ENCODE measurements at places on chromosomes 4 and X.

DNA sequence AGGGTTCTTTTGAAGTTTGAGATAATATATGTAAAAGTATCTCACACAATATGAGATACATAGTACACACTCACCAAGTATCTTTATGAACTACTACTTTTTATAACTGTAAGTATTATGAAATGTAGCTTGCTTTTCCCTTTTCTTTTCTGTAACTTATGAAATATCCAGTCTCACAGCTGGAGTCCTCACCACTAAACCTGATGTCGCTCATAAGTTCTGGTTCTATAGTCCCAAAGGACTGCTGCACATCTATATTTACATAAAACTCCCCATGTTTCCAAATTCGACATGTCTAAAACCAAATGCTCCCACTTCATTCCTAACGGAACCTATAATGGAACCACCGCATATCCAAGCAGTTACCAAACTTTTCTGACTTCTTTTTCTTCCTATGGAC is 186.5 kb upstream of the SLC7A11 start:
- DNase-seq, result no peak

DNA sequence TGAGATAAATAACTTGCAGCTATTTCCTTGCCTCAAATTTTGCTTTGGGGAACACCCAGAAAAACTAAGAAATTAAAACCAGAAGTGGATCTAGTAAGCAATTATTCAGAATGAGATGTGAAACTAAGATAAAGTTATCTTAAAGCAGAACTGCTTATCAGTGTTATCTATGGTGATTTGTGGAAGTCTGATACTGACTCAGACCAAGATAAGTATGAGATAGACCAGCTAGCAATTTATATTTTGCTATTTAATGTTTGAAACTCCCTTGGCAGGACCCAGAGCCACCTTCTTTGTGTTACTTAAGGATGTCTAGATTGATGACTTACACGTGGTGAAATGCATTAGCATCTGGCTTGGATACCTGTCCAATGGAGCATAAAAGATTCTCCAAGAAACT is 368.1 kb downstream of the EPHA5 start:
- DNase-seq, result no peak

DNA sequence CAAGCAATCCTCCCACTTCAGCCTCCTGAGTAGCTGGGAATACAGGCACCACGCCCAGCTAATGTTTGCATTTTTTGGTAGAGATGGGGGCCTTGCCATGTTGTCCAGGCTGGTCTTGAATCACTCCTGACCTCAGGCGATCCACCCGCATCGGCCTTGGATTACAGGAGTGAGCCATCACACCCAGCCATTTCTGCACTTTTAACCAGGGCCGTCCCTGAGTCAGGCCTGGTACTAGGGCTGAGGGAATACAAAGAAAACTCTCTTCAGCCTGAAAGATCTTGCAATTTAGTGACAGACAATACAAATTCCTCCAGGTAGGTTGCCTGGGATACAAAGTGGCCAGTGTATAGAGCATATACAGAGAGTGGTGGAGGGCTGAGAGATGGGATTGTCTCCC is 65.8 kb downstream of the BCOR start:
- DNase-seq, result no peak

DNA sequence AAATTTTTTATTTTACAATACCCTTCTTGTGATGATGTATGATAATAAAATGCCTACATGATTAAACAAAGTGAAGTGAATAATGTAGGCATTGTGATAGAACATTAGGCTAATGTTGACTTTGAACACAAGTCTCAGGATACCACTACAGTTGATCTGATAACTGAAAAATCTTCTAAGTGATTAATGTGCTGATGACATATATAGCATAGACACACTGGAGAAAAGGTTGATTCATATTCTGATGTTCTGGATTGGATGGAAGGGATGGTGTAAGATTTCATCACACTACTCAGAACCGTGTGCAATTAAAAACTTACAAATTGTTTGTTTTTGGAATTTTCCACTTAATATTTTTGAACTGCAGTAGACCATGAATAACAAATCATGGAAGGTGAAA is 738.5 kb downstream of the TECRL start:
- no peak for DNase-seq

GRCh38 chr4:185792384-185793115 is 19.4 kb downstream of the SORBS2 start:
- no peak for DNase-seq

GRCh38 chrX:70166601-70167590 is 10.4 kb upstream of the DGAT2L6 start:
- DNase-seq, result peak; percentile 15

DNA sequence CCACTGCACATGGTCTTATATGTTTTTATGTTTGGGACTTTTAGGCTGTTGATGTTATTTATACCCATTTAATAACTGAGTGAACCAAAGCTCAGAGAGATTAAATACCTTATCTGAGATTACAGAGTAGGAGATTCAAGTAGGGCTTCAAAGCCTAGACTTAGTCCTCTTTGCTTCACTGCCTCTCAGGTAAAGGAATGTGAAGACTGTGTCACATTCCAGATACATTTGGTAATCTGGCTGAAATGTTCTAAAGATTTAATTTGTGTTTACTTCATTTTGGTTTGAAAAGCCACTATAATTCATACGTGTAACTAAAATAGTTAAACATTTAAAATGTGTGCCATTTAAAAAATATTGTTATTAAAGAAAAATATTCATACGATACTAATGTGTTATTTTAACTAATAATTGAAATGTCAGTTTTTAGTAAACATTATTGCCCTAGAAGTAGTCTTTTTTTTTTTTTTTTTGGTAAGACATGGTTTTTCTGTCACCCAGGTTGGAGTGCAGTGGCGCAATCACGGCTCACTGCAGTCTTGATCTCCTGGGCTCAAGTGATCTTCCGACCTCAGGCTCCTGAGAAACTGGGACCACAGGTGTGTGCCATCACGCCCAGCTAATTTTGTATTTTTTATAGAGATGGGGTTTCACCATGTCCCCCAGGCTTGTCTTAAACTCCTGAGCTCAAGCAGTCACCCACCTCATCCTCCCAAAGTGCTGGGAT is 54.3 kb downstream of the WWC2 start:
- DNase-seq, result no peak

DNA sequence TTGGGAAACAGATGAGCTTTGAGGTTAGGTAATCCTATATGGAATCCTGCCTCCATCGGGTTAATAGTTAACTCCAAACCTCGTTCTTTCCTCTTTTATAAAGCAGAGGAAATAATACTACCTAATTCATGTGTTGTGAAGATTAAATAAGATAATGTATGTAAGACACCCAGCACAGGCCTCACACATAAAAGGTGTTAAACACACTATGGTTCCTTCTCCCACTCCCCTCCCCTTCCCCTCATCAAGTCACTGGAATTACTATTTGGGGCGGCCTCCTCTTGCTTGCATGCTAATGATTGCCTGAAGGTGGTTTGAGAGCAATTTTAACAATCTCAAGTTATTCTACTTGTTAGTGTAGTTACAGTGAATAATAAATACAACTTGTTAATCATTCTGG is 404.4 kb upstream of the RASGEF1B start:
- no peak for DNase-seq

DNA sequence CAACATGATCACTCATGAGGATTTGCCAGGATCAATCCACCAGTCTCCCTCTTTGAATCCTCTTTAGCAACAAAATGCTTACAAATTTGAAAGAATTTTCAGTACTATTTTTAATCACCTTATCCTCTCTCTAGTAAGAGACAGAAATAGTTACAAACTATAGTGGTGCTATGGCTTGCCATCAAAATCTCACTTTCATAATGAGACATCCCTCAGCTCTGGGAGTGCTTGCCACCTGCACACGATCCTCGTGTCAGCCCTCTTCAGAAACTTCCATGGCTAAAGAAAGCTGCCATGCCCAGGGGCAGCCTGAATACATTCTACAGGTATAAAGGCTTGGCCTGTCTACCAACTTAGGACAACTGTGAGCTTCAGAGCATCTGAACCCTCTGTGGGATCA is 5.1 kb upstream of the DHX15 start:
- no peak for DNase-seq

DNA sequence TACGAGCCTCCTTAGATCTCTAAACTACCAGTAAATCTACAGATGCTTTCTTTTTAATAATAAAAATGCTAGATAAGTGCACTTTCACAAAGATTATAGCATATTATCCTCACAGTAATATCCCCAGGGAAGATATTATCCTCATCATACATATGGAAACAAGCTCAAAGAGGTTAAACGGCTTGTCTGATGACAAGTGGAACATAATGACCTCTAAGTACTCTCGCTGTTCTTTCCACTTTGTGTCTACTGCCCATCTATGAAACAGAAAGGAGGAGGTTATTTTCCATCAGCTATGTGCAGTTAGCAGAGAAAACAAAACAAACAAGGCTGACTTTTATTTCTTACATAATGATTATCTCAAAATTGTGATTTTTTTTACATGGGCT is 42.8 kb upstream of the PRDM8 start:
- DNase-seq, result no peak

- DNase-seq, result no peak
Observed at GRCh38 chr4:33881176-33881575, 2363.1 kb downstream of the ARAP2 start.

All from stimulated activated CD4-positive, alpha-beta T cell treated with anti-CD3 and anti-CD28 coated beads, Interleukin-15, amount 100 ng/mL, for 48 hours (primary cell).